ENCODE measurements at places on chromosomes 12 and 14.
A peak's percentile ranks its signal among the peaks of the same experiment; 100 is the strongest.

GRCh38 chr12:65022421-65022820 is 98.7 kb downstream of the WIF1 start:
- no peak for DNase-seq

DNA sequence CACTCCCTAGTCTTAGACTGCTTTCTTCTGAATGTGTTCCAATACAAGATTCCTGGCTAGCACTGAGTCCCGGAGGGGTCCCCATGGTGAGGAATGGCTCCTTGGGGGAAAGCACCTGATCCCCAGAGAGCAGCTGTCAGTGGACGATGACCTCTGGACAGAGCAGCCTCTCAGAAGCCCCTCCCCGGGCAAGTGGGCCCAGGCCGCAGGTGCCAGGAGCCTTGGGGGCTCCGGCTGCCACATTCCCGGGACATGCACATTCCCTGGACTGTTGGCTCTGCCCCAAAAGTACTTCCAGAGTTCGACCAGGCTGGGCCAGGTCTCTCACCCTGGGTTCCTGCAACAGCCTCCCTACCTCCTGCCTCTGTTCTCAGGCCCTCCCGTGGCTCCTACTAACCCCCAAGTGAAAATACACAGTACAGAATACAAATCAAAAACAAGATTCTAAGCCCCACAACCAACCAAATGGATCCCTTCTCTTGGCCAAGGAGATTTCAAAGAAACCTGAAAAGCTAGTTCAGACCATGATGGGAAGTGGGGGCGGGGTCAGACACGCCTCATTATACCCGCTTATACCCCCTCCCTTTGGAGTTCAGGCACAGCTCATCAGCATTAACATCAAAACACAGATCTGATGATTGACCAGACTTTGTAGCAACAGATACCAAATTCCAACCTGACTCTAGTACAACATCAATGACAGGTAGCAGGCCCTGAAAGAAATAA is 23.3 kb upstream of the BTBD6 start:
- DNase-seq = no peak

GRCh38 chr12:124940393-124941169 is 26.1 kb upstream of the UBC start:
- peak; percentile 74 for DNase-seq

DNA sequence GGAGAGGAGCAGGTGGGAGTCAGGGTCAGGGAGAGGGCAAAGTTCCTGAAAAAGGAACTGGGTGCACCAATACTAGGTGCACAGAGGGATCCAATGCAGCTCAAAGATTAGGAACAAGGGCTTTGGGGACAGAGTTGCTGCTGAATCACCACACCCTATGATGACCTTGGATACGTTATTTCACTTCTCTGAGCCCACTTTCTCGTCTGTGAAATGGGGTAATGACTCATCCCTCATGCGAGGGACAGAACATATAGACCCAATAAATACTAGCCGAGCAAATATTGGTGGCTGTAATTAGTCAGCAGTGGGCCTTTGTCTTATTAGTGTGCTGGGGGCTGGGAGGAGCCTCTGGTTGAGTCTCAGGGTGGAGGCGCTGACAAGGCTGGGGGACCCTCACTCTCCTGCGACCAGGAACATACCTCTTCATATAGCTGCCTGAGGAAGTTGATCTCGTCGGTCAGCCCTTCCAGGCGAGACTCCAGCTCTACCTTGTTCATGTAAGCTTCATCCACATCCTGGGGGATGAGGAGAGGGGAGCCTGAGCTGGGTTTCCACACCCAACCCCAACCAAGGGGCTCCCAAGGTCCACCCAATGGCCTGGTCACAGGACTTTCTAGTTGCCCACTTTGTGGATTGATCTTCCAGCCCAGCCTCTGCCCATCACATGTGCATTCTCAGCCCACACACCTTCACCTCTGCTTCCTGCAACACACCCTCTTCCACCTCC is 4.5 kb downstream of the KRT8 start:
- no peak for DNase-seq

DNA sequence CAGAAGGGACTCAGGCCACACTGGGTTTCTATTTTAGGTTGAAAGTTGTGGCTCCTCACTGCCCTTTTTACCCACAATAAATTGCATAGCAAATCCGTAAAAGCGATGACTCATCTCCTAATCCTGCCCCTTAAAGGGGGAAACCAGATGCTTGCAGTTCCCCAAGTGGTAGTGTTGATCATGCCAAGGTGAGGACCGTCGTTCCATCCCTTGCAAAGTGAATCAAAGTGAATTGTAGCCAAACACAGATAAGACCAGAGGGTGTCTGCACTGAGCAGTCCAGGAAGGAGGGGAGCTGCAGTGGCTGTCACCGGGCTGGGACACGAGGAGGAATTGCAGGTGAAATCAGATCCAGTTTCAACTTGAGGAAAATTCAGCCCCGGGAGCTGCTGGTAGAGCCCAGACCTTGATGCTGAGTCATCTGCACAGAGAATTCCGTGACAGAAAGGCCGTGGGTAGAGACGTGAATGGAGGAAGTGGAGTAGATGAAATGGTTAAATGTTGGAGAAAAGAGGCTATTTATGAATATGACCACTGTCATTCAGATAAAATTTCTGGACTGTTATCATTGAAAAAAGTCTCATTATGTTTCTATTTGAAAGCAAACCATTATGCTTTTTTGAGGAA is 44.2 kb upstream of the MMP17 start:
- no peak for DNase-seq

- DNase-seq = no peak
Measured at GRCh38 chr14:96979611-96980074, 182.5 kb downstream of the VRK1 start.
